ENCODE measurements at places on chromosomes 4 and X.

GRCh38 chr4:43564107-43564506, 671.6 kb downstream of the GRXCR1 start:
- no peak for DNase-seq

GRCh38 chrX:104195489-104196084, 29.3 kb downstream of the FAM199X start:
- DNase-seq: no peak

DNA sequence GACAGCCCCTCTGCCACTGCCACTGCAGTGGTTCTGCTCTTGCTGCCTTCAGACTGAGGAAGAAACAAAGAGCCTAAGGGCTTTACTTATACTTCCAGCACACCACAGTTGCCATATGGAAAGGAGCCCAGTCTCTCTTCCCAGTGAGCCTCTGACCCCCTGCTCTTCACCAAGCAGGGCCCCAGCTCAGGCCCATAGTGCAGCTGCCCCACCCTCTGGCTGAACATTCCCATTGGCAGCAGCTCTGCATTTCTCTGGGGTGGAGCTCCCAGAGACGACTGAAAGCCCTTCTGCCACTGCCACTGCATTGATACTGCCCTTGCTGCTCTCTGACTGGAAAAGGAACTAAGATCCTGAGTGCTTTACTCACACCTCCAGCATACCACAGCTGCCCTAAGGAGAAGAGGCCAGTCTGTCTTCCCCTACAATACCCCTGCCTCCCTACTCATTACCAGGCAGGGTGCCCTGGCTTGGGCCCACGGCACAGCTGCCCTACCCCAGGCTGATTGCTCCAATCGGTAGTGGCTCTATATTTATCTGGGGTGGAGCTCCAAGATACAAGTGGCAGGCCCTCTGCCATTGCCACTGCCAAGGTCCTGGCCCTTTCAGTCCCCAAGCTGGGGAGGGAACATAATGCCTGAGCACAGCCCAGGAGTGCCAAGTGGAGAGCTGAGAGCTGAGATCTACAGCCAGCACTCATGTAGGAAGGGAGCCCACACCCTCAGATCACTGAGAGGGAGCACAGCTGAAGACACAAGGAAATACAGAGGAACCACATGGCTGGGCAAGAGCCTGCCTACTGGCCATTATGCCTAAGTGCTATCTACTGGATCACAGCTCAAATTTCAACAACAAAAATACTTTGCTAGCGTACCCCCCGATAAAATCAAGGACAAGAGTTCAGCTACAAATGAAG, 36.0 kb downstream of the AWAT2 start:
- DNase-seq: no peak

DNA sequence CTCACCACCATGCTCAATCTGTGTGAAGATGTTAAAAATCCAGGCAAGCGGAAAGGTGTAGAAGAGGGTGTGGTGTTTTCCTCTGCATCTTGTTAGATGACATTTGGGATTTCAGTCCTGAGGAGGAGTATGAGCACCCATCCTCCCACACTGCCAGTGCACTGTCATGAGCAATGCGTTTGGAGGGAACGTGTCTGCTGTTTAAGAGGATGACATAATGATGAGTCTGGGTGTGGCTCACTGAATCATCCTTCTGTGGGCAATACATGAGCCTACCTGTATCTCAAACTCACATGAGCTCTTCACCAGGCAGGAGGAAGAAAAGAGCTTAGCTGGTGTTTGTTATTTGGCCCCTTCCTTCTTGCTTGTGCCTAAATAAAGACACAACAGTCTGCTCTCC, 67.9 kb upstream of the ARX start:
- no peak for DNase-seq

DNA sequence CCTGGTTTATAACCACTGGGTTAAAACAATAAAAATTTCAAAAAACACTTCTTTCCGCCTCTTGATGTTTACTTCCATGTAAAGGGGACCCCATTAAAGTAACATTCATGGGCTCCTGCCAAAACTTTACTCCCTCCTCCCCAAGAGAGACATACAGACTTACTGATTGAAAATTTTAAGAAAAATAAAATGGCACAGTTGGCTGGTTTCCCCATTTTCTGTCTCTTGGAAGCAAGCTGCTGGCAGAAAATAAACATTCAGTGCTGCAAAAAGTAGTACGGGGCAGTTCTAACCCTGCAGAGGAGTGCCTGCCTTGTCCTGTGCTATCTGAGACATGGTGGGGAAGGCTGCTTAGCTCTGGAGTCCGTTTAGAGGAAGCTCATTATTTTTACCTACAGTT, 187.3 kb upstream of the INTU start:
- peak; percentile 58 for DNase-seq

DNA sequence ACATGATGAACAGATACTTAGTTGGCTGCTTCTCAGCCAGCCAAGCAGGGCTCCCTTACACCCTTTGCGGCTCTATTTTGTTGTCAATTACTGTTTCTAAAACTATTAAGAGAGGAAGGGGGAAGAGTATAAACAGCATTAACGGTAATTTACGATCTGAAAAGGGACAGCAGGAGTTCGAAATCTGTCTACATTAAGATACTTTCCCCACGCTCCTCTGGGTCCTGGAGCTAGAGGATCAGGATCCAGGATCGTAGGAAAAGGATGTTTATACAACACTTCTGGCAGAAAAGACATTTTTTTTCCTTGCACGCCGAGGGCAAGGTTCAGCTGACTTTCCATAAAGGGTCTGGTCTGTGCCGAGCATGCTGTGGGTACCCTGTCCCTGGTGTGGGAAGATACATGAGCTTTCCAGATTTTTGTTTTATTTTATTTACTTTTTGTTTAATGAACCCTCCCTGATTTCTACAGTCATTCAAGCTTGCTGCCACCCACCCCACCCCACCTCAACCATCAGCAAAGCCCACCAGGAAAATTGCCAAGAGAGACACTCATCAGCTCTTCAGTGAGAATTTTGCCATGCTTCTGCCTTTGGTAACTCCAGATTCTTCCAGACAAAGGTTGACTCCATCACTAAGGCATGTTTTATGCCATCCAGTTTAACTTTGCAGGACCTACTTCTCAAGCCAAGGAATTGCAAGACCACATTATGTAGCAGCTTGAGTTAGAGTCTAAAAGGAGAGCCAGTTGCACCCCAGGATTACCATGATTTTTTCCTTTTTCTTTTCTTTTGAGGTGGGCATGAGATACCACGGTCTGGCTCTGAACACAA, 188.1 kb downstream of the QDPR start:
- no peak for DNase-seq
